ENCODE measurements at places on chromosomes 13 and 19.
A peak's percentile ranks its signal among the peaks of the same experiment; 100 is the strongest.

- DNase-seq, result no peak
These were observed 1098.5 kb downstream of the EFNB2 start for GRCh38 chr13:105436943-105437342.

DNA sequence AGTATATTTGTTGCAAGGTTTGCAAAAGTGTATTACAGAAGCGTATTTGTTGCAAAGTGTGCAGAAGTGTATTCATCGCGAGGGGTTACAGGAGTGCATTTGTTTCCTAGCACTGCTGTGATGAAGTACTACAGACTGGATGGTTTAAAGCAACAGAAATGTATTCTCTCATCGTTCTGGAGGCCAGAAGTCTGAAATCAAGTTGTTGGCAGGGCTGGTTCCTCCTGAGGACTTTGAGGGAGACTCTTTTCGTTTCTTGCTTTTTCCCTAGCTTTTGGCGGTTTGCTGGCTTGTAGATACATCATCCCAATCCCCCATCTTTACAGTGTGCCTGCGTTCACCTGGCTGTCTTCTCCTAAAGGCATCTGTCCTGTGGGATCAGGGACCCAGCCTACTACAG, 127.9 kb upstream of the USP29 start:
- DNase-seq, result no peak

DNA sequence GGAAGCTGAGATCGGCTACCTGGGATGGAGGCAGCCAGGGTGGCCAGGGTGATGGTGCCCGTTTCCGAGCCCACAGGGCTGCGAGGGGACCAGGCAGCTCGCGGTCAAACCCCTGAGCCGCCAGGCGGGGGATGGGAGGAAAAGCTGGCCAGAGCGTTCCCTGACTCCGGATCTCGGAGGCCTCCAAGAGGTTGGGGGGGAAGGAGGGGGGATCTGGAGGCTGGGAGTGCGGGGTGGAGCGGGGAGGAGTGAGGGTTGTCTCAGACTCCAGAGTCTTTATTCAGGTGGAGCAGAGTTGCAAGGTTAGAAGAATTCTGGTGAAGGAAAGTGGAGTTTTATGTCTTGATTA, 1.1 kb downstream of the CACNG7 start:
- no peak for DNase-seq

- no peak for DNase-seq
These were observed 212.8 kb downstream of the SLITRK6 start for GRCh38 chr13:85586422-85586831.

- no peak for DNase-seq
These were observed 22.1 kb upstream of the WDFY2 start for GRCh38 chr13:51562011-51562671.

GRCh38 chr19:50300814-50301606, 28.2 kb downstream of the KCNC3 start:
- DNase-seq, result peak; percentile 39

Data from NCI-H774 (cell line).